H9 (cell line): ENCODE measurements at places on chromosomes 13 and 19. TPM values are rescaled to one million over a fixed set of nuclear protein-coding genes. Genes with fewer than 3 reads are reported as not detected.

The TMEM259 gene
- 169 and 171 TPM in 2 replicates for total RNA-seq

The C19orf38 gene
- 0.20 TPM in 1 of 2 replicates, not detected in the other for total RNA-seq

The LRRC8E gene
- 4.6 and 4.8 TPM in 2 replicates for total RNA-seq

GRCh38 chr19:8423817-8424223, 10.7 kb downstream of the MARCHF2 start:
- DNase-seq = peak; percentile 66
- H3K27me3 ChIP-seq = no peaks in the 10 kb centered on the region
- no peak overlapping the region for H3K27ac ChIP-seq
- H3K4me3 ChIP-seq = no peak overlapping the region

GRCh38 chr13:90912247-90912646, 435.2 kb upstream of the MIR17HG start:
- H3K27me3 ChIP-seq = no peaks in the 10 kb centered on the region
- H3K4me3 ChIP-seq = no peak overlapping the region
- H3K27ac ChIP-seq = no peak overlapping the region
- H3K36me3 ChIP-seq = no peaks in the 10 kb centered on the region
- no peak for DNase-seq
- no peaks in the 10 kb centered on the region for H3K4me1 ChIP-seq

DNA sequence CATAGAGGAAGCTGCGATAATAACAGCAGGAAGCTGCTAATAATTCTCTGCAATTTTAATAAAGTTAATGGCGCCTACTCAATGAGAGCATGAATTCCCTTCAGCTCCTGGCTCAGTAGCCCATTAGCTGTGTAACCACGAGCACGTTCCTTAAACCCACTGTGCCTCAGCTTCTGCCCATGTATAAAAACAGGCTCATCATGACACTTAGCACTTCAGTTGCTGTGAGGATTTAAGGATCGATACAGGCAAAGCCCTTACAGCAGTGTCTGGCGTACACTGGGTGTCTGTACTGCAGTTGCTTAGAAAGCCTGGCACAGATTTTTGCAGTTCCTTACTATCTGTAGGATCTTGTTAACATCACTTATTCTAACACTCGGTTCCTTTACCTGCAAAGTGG, 673.4 kb upstream of the ARGLU1 start:
- no peaks in the 10 kb centered on the region for H3K4me1 ChIP-seq
- no peak for DNase-seq
- peaks cover 2% of the 10 kb centered on the region; the same call in 1 of the 3 replicates for H3K36me3 ChIP-seq
- H3K4me3 ChIP-seq = no peak overlapping the region
